ENCODE measurements at places on chromosomes 2 and 18.

DNA sequence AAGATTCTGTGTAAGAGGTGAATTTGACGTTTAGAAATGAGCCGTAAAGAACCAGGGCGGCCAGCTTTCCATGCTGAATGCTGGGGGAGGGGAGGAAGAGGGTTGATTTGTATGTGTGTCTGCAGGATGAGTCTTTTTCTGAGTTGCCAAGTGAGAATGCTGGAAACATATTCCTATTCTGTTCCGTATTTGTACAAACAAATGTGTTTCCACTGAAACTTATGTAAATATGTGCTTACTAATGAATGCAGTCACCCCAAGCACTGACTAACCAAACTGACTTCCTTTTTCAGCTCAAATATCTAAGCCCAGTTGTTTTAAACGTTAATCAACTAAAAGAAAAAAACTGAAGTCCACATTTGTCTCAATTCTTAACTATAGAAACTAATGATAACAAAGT lies 74.9 kb upstream of the APCDD1 start:
- DNase-seq = no peak

DNA sequence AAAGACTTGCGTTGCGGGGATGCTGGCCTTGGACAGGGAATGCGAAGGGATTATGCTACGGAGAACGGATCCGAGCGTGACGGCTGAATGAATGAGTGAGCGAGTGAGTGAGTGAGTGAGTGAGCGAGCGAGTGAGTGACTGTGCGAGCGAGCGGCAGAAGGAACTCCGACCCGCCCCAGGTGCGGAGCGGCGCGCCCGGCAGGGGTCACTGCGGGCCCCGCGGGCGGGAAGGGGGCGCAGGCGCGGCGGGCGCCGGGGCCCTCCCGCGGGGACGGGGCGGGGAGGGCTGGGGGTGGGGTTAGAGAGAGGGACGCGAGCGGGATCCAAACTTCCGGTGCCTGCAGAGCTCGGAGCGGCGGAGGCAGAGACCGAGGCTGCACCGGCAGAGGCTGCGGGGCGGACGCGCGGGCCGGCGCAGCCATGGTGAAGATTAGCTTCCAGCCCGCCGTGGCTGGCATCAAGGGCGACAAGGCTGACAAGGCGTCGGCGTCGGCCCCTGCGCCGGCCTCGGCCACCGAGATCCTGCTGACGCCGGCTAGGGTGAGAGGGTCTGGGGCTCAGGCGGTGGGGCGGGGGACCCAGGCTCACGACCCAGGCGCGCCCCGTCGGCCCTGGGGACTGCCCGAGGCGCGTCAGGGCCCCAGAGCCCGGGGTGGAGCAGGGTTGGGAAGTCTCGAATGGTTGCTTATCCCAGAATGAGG lies at the start of gene ITM2C:
TSS of gene ITM2C (plus strand) at position 338 of the 702 bp plus-strand sequence. CDS start at position 422, 84 bp downstream.
- DNase-seq = no peak

DNA sequence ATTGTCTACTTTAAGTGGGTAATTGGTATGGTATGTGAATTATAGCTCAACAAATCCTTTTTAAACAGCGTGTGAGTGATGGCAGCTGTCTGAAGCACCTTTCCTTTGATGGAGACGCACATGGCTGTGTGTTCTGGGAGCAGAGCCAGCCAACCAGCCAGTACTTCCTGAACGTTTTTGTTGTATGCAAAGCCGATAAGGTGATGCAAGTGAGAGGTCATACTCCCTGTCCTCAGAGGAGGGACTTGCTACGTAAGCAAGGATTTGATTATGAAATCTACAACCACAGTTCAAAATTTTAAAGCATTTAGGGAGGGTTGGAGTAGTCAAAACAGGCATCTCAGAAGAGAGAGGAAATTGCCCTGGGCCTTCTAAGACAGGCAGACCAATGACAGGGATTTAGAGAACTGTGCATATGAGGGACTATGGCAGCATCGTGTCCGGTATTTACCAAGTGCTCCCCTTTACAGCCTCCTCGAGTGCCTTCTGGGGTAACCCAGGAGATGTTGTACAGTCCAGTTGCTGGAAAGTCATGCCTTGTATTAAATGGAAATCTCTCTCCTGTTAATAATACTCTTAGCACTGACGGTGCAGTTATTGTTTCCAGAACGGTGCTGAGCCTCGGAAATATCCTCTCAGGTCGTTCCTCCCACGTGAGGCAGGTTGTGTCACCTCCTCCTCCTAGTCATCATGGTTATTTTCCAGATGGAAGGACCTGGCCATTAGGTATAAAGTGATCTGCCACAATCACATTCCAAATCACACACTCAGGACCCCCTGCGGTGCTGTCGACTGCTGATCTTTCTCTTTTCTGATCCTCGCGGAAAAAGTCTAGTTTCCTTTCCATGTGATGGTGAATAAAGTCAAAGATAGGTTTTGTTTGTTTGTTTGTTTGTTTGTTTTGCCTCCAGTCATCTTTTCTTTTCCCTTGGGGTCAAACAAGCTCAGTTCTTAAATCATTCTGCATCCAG lies 28.4 kb downstream of the ARHGEF4 start:
- no peak for DNase-seq

DNA sequence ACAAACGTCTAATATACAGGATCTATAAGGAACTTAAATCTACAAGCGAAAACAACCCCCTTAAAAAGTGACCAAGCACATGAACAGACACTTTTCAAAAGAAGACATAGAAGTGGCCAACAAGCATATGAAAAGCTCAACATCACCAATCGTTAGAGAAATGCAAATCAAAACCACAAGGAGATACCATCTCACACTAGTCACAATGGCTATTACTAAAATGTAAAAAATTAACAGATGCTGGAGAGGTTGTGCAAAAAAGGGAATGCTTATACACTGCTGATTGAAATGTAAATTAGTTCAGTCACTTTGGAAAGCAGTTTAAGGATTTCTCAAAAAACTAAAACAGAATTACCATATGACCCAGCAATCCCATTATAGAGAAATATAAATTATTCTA lies 1148.5 kb upstream of the FAM98A start:
- DNase-seq = no peak

DNA sequence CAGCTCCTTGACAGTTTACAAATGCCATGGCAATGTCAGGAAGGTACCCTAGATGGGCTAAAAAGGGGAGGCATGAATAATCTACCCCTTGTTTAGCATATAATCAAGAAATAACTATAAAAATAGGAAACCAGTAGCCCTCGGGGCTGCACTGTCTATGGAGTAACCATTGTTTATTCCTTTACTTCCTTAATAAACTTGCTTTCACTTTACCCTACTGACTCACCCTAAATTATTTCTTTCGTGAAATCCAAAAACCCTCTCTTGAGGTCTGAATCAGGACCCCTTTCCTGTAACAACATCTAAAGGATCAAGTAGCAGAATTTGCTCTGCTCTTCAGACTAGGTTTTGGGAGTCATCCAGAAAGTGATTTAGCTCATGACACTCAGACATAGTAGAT lies 43.7 kb downstream of the CD8B2 start:
- no peak for DNase-seq

DNA sequence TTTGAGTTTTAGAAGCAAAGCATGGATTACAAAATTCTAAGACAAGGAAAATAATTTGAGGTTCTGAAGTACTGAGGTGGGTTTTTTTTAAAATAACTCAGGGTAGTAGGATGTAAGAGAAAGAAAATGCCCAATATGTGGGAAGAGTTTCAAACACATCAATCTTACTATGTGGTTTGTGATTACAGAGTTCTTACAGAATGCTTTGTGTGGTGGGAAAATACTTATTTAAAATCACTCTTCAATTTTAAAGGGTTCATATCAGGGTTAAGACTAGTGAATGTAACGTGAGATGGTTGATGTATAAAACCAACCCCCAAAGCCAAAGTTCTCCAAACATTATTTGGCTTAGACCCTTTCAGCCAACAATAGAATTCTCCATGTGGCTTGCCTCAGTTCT lies 173.5 kb downstream of the UBE2E3 start:
- no peak for DNase-seq

GRCh38 chr2:234672498-234673150 lies 175.7 kb upstream of the ARL4C start:
- no peak for DNase-seq

DNA sequence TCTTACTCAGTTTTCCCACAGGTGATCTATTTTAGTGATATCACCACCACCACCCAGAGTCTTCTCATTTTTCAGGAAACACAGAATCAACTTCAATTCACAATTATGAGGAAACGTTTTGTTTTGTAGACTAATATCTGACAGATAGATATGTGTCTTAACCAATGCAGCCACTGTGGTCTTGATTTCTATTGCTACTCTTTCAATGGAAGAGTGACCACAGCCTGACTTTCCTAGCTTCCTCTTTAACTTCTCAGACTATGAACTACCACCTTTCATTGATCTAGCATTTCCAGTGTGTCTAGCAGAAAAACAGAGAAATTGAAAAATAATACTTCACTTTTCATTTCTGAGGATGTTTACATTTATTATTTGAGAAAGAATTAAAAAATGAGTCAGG lies 20.5 kb downstream of the ADAM17 start:
- no peak for DNase-seq

DNA sequence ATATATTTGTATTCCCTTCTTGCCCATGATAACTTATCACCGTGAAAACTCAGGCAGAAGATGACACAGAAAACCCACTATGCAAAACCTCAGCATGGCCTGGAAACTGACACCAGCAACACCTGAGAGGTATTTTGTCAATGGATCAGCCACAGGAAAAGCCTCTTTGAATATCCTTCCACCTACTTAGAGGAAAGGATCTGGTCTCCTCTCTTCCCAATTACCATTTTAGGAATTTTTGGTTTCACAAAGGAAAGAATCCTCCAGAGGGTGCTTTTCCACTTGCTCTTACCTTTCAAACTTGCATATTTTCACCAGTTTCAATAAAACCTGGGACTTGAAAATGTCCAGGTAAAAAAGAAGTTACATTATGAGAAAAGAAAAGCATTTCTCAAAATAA lies 20.0 kb upstream of the MEIS1 start:
- no peak for DNase-seq
